ENCODE measurements at places on chromosomes 5 and 9. TPM values are rescaled to one million over a fixed set of nuclear protein-coding genes. Genes with fewer than 3 reads are reported as not detected.

DNA sequence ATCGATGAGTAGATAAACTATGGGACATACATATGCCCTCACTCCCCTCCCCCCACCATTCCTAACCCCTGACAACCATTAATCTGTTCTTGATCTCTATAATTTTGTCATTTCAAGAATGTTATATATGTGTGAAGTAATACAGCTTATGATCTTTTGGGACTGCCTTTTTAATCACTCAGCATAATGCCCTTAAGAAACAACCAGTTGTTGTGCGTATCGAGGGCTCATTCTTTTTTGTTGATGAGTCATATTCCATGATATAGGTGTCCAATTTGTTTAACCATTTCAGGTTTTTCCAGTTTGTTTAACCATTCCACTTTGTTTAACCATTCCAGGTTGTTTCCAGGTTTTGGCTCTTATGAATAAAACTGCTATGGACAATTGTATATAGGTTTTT is 75.6 kb downstream of the ARHGEF28 start:
- no peaks in the 10 kb centered on the region for H3K4me1 ChIP-seq
- H3K36me3 ChIP-seq, result no peaks in the 10 kb centered on the region
- no peak for DNase-seq

DNA sequence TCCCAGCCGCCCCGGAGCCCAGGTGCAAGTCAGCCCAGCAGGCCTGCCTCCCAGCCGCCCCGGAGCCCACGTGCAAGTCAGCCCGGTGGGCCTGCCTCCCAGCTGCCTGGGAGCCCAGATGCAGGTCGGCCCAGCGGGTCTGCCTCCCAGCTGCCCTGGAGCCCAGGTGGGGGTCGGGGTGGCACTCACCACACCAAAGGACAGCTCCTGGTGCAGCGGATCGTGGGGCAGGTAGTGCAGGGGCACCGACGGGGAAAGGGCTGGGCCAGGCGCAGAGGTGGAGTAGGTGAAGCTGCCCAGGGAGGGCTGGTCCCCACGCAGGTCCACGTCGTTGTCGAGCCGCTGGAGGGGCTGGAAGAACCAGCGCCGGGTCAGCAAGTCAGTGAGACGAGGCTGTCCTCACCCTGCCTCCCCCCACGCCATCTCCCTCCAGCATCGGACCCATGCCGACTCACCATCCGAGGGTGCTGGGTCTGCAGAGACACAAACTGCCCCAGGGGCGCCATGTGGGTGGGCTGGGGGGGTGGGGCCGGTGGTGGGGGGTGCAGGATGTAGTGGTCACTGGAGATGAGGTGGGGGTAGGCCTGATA is 6.7 kb downstream of the RNF44 start:
- DNase-seq, result no peak
- peaks cover 43% of the 10 kb centered on the region for H3K36me3 ChIP-seq
- H3K27me3 ChIP-seq, result no peaks in the 10 kb centered on the region
- H3K27ac ChIP-seq, result no peak overlapping the region
- H3K4me1 ChIP-seq, result peaks cover 28% of the 10 kb centered on the region

ASPN gene
- not detected for total RNA-seq

DNA sequence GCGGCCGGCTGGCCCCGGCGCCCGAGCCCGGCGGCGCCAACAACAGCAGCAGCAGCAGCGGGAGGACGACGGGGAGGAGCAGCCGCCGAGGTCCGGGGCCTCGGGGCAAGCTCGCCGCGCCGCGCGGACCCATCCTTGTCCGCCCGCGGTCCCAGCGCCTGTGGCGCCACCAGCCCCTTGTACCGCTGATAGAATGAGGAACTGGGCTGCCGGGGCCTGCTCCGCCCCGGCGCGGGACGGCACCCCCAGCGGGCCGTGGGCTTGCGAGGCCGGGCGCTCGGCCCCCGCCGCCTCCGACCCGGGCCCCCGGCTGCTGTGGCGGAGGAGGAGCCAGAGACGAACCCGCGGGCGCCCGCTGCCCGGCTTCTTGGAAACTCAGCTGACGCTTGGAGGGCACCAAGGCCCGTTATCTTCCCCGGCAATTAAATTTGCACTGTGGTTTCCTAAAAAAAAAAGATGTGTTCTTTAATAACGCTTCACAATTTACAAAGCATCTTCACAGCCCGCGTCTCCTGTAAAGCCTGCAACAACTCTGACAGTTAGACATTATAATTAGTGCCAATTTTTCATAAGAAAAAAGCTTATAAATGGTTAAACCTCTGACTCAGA is at the start of gene ARSB:
ARSB (minus strand) TSS at position 195 of the 609 bp plus-strand sequence; CDS start at position 133, 62 bp downstream.
- H3K36me3 ChIP-seq, result no peaks in the 10 kb centered on the region
- peaks cover 18% of the 10 kb centered on the region for H3K4me1 ChIP-seq
- H3K27me3 ChIP-seq, result no peaks in the 10 kb centered on the region
- peak within 1 kb of the TSS; percentile 70 for H3K4me3 ChIP-seq
- peak; percentile 81 for DNase-seq

DNA sequence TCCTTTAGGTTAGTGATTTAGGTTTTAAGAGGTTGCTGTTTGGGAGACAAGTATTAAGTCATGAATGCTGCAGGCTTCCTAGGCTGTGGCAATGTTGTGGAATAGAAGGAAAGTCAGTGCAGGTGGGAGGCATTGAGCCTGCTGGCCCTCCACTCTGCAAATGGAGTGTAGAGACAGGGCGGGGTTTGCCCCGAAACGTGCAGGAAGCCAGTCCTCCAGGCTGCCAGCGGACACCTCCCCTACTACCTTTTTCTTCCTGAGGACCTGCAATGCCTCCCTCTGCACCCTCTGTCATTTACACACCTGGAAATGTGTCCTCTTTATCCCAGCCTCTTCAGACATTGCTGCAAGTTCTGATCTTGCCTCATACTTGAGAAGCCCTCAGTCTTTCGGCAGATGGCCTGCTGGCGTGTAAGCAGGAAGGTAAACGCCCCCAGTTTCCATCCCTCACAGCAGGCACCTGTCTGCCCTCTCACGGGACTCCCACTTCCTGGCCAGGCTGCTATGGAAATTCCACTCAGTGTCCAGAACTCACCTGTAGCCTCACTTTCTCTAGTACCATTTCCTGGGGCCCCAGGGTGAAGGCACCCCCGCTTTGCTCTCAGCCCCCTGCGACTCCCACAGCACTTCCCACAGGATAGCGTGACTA is 81.6 kb upstream of the BOD1 start:
- H3K4me1 ChIP-seq, result peaks cover 15% of the 10 kb centered on the region
- no peak for DNase-seq
- H3K4me3 ChIP-seq, result no peak overlapping the region
- H3K27me3 ChIP-seq, result no peaks in the 10 kb centered on the region
- no peak overlapping the region for H3K27ac ChIP-seq
- H3K36me3 ChIP-seq, result no peaks in the 10 kb centered on the region

- H3K27me3 ChIP-seq, result no peaks in the 10 kb centered on the region
- peak; percentile 72 for DNase-seq
- H3K36me3 ChIP-seq, result peaks cover 27% of the 10 kb centered on the region
- no peak overlapping the region for H3K4me3 ChIP-seq
- peaks cover 7% of the 10 kb centered on the region for H3K4me1 ChIP-seq
- H3K27ac ChIP-seq, result no peak overlapping the region
Measured at GRCh38 chr5:71533615-71534014, 53.5 kb upstream of the MCCC2 start.

GRCh38 chr5:99105216-99105615 is 176.4 kb upstream of the CHD1 start:
- H3K27ac ChIP-seq, result no peak overlapping the region
- no peaks in the 10 kb centered on the region for H3K4me1 ChIP-seq
- H3K27me3 ChIP-seq, result no peaks in the 10 kb centered on the region

GRCh38 chr9:123922911-123923310 is 7.0 kb downstream of the DENND1A start:
- H3K4me3 ChIP-seq, result no peak overlapping the region
- no peak overlapping the region for H3K27ac ChIP-seq
- peaks cover 5% of the 10 kb centered on the region for H3K36me3 ChIP-seq
- H3K4me1 ChIP-seq, result peaks cover 13% of the 10 kb centered on the region
- no peaks in the 10 kb centered on the region for H3K27me3 ChIP-seq
- peak; percentile 20 for DNase-seq

LURAP1L gene
- total RNA-seq, result not detected

DNA sequence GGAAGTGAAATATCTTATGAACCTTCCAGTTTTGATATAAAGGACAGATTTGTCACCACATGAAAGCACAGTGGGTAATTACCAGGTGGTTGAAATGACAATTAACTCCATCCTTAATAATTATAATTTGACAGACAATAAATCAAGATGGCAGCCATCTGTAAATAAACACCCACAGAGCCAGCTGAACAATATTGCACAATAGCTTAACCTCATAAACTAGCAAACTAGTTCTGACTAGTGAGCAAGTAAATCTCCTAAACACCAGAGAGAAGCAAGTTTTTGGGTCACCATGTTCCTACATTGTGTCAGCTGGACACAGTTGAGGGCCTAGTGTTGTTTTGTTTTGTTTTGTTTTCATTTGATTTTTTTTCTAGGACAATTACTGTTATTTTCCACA is 577.4 kb downstream of the ACTL7B start:
- H3K36me3 ChIP-seq, result no peaks in the 10 kb centered on the region
- no peak overlapping the region for H3K4me3 ChIP-seq
- DNase-seq, result no peak
- no peak overlapping the region for H3K27ac ChIP-seq

KLF9 gene
- not detected for total RNA-seq

DNA sequence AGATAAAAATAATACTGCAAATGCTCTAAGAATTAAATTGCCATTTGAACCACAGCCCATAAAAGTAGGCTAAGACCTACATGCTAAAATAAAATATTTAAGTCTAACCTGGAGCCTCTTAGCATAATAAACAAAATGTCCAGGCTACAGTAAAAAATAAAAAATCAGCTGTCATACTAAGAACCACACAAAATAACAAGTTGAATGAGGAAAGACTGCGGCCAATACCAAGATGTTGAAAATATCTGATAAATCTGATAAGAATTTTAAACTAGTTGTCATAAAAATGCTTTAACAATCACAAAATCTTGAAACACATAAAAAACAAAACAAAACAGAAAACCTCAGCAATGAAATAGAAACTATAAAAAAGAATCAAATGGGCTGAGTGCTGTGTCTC is 336.9 kb upstream of the MSX2 start:
- H3K4me1 ChIP-seq, result no peaks in the 10 kb centered on the region
- no peak overlapping the region for H3K27ac ChIP-seq

DNA sequence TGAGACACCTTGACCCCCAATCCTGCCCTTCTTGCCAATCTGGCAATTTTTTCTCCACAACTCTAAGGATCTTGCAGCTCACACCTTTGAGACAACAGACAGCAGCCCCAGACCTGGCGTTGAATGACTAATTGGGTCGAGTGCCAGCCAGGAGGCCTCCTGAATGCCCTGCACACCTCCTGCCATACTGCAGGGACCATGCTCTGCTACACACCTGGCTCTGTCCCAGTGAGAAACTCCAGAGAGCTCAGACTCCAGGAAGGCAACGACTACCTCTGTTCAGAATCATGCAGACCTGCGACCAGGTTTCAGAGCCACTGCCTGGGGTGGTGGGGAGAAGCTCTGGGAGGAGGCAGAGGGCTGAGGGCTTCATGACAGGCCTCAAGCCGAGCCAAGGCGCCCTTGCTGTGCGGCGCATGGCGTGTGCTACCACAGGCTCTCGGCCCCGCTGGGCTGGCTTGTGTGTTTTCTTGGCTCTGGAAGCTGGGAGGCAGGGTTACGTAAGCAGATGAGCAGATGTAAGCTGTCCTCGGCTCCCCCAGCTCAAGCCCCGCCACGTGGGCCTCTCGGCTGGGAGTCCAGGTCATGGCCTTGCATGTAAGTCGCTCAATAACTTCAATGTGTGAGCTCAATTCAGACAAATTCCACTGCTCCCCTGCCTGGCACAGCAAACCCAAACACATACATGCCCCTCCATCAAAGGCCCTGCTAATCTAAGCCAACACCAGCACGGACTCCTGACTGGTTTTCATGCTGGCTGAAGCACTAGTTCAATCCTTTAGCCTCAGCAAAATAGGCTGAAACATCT is 27.5 kb downstream of the B4GALT1 start:
- no peak overlapping the region for H3K27ac ChIP-seq
- H3K4me3 ChIP-seq, result no peak overlapping the region

DNA sequence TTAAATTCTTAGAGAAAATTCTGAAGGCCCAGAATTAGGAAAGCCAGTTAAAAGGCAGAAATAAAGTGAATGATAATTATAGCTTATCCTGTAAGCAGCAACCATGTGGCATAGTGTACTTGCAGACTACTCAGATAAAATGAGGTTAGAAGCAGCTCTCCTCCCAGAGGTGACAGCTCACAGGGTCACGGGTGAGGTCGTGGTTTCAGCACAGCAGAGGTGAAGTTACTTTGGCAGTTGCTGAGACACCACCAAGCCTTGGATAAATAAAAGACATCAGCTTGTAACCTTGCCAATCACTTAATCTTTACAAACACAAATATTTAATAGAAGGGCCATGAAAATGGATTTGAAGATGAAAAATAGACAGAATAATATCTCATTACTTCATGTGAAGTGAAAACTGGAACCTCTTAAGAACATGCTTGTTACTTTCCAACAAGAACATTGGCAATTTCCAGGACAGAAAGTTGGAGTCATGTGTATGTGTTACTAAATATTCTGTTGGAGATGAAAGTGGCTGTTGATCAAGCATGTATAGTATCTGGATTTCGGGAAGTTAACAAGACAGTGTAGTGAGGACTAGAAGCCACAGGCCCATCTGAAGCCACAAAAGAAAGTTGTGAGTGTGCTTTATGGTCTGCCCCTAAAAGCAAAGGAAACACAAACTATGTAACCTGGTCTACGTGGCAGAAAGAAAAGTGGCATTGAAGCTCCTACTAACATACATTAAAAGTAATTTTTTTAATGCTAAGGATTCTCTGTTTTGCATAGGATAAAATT is 134.4 kb downstream of the ERCC6L2 start:
- no peaks in the 10 kb centered on the region for H3K4me1 ChIP-seq
- no peaks in the 10 kb centered on the region for H3K27me3 ChIP-seq
- no peaks in the 10 kb centered on the region for H3K36me3 ChIP-seq
- H3K27ac ChIP-seq, result no peak overlapping the region

GRCh38 chr5:11110128-11110527 is 349.1 kb upstream of the DAP start:
- H3K4me3 ChIP-seq, result no peak overlapping the region
- H3K36me3 ChIP-seq, result no peaks in the 10 kb centered on the region
- no peak overlapping the region for H3K27ac ChIP-seq
- H3K27me3 ChIP-seq, result no peaks in the 10 kb centered on the region

GDA gene
- total RNA-seq, result not detected

FOCAD gene
- total RNA-seq, result 9.3 TPM

DNA sequence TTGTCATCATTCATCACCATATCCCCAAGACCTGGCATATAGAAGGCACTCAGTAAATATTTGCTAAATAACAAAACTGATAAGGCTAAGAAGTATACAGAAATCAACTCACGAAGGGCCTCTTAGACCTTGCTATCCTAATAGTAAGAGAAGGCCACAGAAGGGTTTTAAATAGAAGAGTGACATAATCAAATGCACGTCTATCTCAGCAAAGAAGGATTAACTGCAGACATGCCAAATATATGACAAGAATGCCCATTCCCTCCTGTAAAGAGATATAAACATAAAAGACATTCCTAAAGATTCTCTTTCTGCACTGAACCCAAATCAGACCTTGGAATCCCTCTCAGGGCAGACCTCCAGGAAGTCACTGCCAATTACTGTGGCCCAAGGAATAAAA is 34.1 kb downstream of the ECPAS start:
- no peak for DNase-seq
- H3K4me1 ChIP-seq, result no peaks in the 10 kb centered on the region
- H3K27me3 ChIP-seq, result no peaks in the 10 kb centered on the region
- H3K27ac ChIP-seq, result no peak overlapping the region
